ENCODE measurements at places on chromosomes 2 and 18.

GRCh38 chr2:119659601-119660342 lies 19.2 kb upstream of the TMEM177 start:
- H3K27ac ChIP-seq = no peak overlapping the region
- peaks cover 2% of the 10 kb centered on the region for H3K27me3 ChIP-seq
- no peak overlapping the region for H3K4me3 ChIP-seq

- H3K4me1 ChIP-seq = peaks cover 10% of the 10 kb centered on the region
- H3K27ac ChIP-seq = no peak overlapping the region
- DNase-seq = no peak
- no peaks in the 10 kb centered on the region for H3K36me3 ChIP-seq
These were observed 29.9 kb upstream of the ALKAL2 start for GRCh38 chr2:317501-318424.

- no peak overlapping the region for H3K4me3 ChIP-seq
- DNase-seq = no peak
- no peaks in the 10 kb centered on the region for H3K27me3 ChIP-seq
These were observed 181.6 kb downstream of the GULP1 start for GRCh38 chr2:188473306-188473705.

DNA sequence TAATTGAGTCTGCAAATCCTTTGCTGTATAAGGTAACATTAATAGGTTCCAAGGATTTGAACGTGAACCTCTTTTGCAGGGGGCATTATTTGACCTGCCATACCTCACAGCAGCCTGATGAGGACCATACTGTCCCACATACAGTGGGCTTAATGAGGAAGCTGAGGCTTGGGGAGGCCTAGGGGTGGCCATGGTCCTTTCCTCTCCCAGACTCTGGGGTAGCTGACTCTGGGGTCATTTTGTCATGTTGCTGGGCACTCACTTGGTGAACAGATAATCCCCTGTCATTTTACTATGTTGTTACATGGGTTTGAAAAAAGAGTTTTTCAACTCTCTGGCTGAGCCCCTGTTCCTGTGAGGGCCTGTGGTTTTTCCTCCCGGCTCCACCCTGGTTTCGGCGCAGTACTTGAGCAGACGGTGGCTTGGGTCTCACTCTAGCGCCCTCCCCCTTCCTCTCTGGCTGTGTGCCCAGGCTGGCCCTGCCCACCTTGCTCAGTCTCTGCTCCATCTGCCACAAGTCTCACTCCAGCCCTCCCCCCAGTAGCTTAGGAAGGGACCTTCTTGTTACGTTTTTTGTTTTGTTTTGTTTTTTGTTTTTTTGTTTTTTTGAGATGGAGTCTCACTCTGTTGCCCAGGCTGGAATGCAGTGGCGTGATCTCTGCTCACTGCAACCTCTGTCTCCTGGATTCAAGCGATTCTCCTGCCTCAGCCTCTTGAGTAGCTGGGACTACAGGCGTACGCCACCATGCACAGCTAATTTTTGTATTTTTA lies 21.0 kb downstream of the INPP4A start:
- H3K4me3 ChIP-seq = no peak overlapping the region
- H3K27ac ChIP-seq = peak overlapping the region; percentile 80
- DNase-seq = no peak
- H3K27me3 ChIP-seq = no peaks in the 10 kb centered on the region
- H3K4me1 ChIP-seq = peaks cover 51% of the 10 kb centered on the region

DNA sequence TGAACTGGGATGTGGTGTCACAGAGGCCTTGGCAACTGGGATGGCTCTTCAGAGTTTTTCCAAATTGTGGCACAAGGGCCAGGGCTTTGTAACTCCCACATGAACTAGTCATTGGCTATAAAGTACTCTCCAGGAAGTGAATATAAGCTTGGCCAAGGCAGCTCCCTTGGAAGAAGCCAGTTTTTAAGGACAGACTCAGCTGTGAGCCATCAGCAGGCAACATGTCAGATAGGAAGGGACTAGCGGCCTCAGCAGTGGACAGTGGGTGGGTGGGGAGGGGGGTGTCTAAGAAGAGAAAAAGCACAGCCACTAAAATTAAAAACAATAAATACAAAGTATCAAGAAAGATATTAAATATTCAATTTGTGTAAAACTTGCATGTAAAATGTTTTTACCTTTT lies 691.1 kb upstream of the PIK3C3 start:
- no peak overlapping the region for H3K27ac ChIP-seq
- H3K4me3 ChIP-seq = no peak overlapping the region
- H3K4me1 ChIP-seq = peaks cover 17% of the 10 kb centered on the region
- no peaks in the 10 kb centered on the region for H3K36me3 ChIP-seq

DNA sequence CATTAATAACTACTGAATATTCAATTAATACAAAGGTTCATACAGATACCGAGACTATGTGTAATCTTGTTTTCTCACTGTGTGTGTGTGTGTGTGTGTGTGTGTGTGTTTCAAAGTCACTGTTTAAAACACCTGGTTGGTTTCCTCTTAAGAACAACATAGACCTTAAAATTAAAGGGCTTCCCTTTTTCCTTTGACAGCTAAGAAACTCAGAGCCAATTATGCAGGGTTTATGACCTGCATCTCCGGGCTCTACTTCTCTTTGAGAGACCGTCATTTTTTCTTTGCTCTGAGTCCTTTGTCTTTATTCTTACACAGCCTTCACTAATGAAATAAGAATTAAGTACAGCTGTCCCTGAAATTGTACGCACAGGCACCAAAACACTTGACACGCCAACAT lies 145.6 kb downstream of the HDAC4 start:
- H3K4me1 ChIP-seq = peaks cover 39% of the 10 kb centered on the region
- DNase-seq = no peak
- H3K27ac ChIP-seq = no peak overlapping the region
- H3K27me3 ChIP-seq = no peaks in the 10 kb centered on the region

- H3K36me3 ChIP-seq = peaks cover 30% of the 10 kb centered on the region
- H3K27ac ChIP-seq = no peak overlapping the region
- no peak overlapping the region for H3K4me3 ChIP-seq
These were observed 8.5 kb downstream of the KCNJ13 start for GRCh38 chr2:232767866-232768265.

DNA sequence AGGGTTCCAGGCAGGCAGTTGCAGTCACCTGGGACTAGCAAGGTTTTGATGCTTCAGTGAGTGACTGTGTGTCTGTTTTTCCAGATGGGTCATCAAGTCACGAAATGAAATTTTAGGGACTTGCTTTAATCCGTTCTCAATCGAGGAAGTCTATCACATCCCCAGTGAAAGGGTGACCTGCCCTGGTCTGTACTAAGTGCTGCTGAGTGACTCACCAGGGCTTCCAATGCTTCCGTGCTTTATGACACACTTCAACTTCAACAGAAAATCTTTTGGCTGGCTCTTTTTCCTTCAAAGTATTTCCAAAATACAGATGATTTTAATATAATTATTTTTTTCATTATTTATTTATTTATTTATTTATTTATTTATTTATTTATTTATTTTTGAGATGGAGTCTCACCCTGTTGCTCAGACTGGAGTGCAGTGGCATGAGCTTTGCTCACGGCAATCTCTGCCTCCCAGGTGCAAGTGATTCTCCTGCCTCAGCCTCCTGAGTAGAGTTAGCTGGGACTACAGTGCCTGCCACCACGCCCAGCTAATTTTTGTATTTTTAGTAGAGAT lies 18.4 kb downstream of the TFCP2L1 start:
- no peak overlapping the region for H3K27ac ChIP-seq
- no peaks in the 10 kb centered on the region for H3K4me1 ChIP-seq
- H3K4me3 ChIP-seq = no peak overlapping the region

DNA sequence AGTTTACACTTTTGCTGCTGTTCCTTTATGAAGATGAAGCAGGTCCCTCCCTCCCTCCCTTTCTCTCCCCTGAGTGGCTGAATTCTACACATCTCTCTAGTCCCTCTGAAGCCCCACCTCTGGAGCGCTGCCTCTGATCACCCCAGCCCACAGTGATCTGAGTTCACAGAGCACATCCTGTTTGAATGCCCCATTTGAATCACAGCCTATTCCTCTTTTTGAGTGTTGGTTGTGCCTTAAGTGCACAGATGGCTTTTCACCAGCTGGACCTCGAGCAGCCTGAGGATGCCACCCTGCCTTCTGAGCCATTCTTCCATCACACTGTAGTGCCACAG lies 87.1 kb downstream of the ITGB1BP1 start:
- no peak for DNase-seq
- no peak overlapping the region for H3K4me3 ChIP-seq
- no peaks in the 10 kb centered on the region for H3K27me3 ChIP-seq
- no peaks in the 10 kb centered on the region for H3K36me3 ChIP-seq
- no peaks in the 10 kb centered on the region for H3K4me1 ChIP-seq

- H3K4me3 ChIP-seq = peak overlapping the region; percentile 76
- peak; percentile 62 for DNase-seq
- H3K4me1 ChIP-seq = peaks cover 35% of the 10 kb centered on the region
- no peak overlapping the region for H3K27ac ChIP-seq
These were observed 2.6 kb downstream of the ADCYAP1 start for GRCh38 chr18:907115-907884.

- H3K36me3 ChIP-seq = no peaks in the 10 kb centered on the region
- DNase-seq = no peak
- no peak overlapping the region for H3K4me3 ChIP-seq
These were observed 96.2 kb downstream of the MEIS1 start for GRCh38 chr2:66531155-66531554.

DNA sequence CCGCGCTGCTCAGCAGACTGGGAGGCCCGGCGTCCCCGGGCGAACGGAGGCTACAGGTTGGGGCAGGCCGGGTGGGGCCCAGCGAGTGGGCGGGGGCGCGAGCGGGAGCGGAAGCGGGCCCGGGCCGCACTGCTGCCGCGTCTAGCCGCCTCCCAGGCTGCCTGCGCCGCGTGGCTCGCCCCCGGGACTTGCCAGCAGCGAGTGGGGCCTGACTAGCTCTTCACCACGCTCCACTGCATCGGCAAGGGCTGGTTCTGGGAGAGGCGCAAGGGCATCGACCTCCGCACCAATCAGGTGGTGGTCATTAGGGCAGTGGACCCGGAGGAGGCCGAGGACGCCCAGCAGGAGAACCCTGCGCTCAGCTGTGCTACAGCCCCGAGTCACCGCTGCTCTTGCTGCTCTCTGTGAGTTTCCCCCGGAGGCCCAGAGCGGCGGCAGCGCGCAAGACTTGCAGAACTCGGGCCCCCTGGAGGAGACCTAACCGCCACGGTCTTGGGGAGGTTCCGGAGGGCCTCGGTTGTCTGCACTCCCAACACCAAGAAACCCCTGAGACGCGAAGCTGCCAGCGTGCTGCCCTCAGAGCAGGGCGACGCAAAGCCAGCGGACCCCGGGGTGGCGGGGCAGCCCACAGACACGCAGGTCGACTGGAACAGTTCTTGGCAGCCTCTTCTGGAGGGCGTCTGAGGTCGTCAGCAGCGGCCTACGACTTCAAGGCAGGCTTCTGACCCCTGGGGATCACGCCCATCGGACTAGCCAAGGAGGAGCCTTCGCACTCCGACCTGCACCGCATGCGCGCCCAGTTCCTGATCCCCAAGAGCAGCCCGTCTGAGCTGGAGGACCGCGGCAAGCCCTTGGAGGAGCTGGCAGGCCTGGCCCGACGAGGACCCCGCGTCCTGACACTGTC lies 27.2 kb upstream of the PTPN2 start:
- H3K27me3 ChIP-seq = peaks cover 54% of the 10 kb centered on the region
- no peaks in the 10 kb centered on the region for H3K4me1 ChIP-seq
- DNase-seq = peak; percentile 63
- peak overlapping the region; percentile 63 for H3K4me3 ChIP-seq
- no peaks in the 10 kb centered on the region for H3K36me3 ChIP-seq
- no peak overlapping the region for H3K27ac ChIP-seq

Measured in WTC11 (cell line).